Colonic mucosa (tissue), 4 donors: ENCODE measurements at places on chromosomes 6 and 20.

GRCh38 chr20:36477475-36477874 is 63.8 kb upstream of the MYL9 start:
- no peak for DNase-seq

DNA sequence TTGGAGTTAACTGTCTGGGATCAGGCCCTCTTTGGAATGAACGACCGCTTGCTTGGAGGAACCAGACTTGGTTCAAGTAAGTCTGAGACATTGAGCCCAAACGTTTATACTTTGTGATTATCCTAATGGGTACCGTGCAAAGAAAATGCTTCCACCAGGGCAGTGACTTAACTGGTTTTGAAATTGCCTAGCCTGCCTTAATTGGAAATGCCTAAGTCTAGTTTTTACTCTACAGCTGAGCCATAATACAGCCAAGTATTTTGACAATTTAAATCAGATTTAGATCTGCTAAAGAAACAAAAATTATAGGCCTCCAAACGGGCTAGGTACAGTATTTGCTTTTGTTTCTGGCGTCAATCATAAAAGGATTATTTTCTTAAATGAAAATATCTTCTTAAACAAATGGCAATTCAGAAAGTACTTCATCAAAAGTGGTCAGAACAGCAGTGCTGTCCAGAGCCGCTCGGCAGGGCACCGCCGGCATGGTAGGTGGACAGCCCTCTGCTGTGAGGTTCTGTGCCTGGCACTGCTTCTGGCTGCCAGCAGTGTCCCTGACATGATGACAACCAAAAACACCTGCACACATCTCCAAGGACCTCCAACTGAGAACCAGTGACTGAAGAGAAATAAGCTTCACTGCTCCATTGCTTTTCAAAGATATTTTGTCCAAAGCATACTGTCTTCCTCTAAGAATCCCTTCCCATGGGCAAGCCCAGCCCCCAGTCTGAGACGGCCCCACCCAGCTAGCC is 55.6 kb downstream of the EZR start:
- no peak for DNase-seq

- DNase-seq: no peak
Observed at GRCh38 chr6:30881392-30882203, 2.7 kb upstream of the DDR1 start.

DNA sequence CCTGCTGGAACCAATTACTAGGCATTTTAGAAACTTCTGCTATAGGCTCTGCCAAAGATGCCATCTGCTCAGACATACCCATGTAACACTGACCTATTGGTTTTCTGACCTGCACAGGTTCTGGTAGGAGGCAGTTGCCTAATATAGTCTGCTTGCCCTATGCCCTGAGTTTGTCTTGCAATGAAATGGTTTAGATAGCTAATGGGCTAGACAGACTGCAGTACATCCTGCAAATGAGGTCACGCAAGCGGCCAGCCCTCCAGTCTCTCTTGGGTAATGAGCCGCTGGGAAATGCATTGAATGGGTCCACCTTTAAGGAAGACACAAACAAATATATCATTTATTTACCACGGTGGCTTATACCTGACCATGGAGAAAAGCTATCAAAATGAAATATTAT is 90.6 kb upstream of the B3GAT2 start:
- no peak for DNase-seq
